Natural killer cell treated with Interleukin-12 subunit alpha and Interleukin-12 subunit beta and Interleukin-15 and Interleukin-18, amount 100 ng/mL, for 72 hours (primary cell): ENCODE measurements at places on chromosomes 12 and 14. TPM values are rescaled to one million over a fixed set of nuclear protein-coding genes. Genes with fewer than 3 reads are reported as not detected.

DNA sequence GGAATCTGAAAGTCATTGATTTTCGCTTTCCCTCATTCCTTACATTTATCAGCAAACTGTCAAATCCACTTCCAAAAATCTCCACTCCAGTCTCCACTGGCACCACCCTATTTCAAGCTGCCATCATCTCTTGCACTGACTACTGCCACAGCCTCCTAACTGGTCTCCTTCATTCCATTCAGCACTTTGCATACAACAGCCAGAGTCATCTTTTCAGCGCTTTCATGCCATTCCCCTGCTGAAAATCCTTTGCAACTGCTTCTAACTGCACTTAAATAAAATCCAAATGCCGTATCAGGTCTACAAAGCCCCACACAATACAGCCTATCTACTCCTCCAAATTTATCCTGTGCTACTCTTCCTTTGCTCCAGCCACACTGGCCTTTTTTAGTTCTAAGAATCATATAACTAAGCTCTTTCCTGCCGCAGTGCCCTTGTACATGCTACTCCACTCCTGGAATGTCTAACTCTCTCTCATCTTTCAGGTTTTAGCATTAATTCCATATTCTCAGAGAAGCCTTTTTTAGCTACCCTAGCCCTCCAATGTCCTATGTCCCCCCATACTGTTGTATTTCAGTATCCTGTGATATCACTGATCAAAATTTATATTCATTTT, 21.6 kb downstream of the FERMT2 start:
- peaks cover 4% of the 10 kb centered on the region for H3K27me3 ChIP-seq
- DNase-seq = no peak
- H3K4me1 ChIP-seq = peaks cover 3% of the 10 kb centered on the region
- H3K4me3 ChIP-seq = no peak overlapping the region
- H3K27ac ChIP-seq = no peak overlapping the region

- H3K27me3 ChIP-seq = peaks cover 5% of the 10 kb centered on the region
- no peaks in the 10 kb centered on the region for H3K4me1 ChIP-seq
- H3K27ac ChIP-seq = no peak overlapping the region
These were observed 268.0 kb upstream of the NOS1 start for GRCh38 chr12:117629454-117629853.

DNA sequence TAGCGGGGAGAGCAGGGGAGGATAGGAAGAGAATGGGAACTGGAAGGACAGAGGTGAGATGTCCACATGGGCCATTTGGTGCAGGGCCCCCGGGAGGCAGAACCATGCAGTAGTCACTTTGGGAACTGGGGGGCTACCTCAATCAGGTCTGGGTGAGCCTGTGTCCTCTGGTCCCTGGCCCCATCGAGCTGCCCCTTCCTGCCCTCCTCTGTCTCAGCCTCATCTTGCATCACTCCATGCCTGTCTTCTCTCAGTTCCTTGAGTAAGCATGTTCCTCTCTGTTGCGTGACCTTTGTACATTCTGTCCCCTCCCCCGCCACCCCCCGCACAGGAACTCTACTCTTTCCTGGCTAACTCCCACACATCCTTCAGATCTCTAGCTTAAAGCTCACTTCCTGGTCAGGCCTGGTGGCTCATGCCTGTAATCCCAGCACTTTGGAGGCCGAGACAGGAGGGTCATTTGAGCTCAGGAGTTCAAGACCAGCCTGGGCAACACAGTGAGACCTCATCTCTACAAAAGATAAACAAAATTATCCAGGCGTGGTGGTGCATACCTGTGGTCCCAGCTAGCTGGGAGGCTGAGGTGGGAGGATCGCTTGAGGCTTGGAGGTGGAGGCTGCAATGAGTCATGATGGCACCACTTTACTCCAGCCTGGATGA, 23.2 kb downstream of the FOS start:
- no peak for DNase-seq
- H3K27ac ChIP-seq = no peak overlapping the region
- H3K4me3 ChIP-seq = peak overlapping the region; percentile 30

- H3K36me3 ChIP-seq = no peaks in the 10 kb centered on the region
- peaks cover 10% of the 10 kb centered on the region for H3K27me3 ChIP-seq
- no peak for DNase-seq
- no peak overlapping the region for H3K4me3 ChIP-seq
These were observed 28.6 kb upstream of the RND1 start for GRCh38 chr12:48894271-48894670.

The KRT85 gene
- not detected for total RNA-seq

The NTF3 gene
- not detected for total RNA-seq

The AICDA gene
- not detected for total RNA-seq
